ENCODE measurements at places on chromosomes 13 and 19. TPM values are rescaled to one million over a fixed set of nuclear protein-coding genes. Genes with fewer than 3 reads are reported as not detected.
A peak's percentile ranks its signal among the peaks of the same experiment; 100 is the strongest.

- no peak overlapping the region for H3K27ac ChIP-seq
- H3K36me3 ChIP-seq, result no peaks in the 10 kb centered on the region
- H3K4me3 ChIP-seq, result no peak overlapping the region
- H3K27me3 ChIP-seq, result peaks cover 30% of the 10 kb centered on the region
Observed at GRCh38 chr19:3818918-3819317, 32.7 kb upstream of the MATK start.

DNA sequence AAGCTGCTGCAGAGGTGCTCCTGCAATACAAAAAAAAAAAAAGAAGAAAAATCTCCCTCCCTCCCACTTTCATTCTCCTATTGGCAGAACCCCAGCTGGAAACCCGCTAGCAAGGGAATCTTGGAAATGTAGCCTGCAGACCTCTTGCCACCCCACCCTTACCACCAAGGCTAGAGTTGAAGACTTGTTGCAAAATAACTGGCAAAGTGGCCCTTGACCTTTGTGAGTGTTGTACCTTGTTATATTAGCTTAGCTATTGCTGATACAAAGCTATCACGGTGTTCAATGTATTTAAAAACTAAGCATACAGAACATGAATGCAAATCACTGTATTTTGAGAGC, 57.5 kb upstream of the KCTD4 start:
- H3K36me3 ChIP-seq, result peaks cover 9% of the 10 kb centered on the region
- DNase-seq, result no peak
- no peak overlapping the region for H3K4me3 ChIP-seq
- H3K27ac ChIP-seq, result no peak overlapping the region
- H3K4me1 ChIP-seq, result no peaks in the 10 kb centered on the region

DNA sequence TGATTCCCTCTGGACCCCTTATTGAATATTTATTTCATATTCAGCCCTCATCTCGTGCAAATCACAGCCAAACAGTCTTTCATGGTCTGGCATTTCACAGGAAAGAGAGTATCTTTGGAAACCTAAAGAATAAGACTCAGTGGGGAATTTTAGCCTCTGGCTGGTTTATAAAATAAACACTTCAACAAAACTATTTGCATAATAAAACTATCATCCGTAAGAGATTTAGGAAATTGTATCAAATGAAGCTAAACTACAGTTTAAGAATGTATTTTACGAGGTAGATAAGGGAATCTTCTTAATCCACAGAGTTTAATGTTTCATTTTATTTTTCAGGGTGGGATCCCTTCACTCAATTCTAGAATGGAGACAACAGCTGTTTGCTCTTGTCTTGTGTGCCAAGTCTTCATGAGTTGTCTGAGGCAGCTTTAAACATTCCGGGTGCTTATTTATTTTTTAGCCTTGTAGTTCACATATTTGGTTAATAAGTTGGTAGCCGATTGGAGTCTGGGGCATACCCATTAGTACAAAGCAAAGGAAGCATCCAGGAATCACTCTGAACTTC, 634.4 kb upstream of the KLF12 start:
- H3K27ac ChIP-seq, result no peak overlapping the region
- H3K4me3 ChIP-seq, result no peak overlapping the region
- H3K4me1 ChIP-seq, result peaks cover 8% of the 10 kb centered on the region
- no peaks in the 10 kb centered on the region for H3K27me3 ChIP-seq

DNA sequence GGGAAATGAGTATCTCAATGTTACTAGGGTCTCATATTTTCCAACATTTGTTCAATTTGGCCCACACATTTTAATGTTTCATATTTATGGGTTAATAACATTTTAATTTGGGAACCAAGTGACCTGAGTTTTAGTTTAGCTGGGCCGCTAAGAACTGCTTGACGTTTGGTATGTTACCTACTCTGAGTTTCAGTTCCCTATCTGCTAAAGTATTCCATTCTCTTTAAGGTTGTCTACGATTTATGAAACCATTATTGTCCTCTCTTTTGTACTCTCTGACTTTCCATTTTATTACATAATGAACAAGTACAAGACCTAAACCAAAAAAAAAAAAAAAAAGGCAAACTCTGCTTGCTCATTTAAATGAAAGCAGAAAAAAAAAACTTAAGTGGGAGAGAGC, 89.9 kb downstream of the FGF14 start:
- no peaks in the 10 kb centered on the region for H3K27me3 ChIP-seq
- H3K4me1 ChIP-seq, result no peaks in the 10 kb centered on the region
- no peaks in the 10 kb centered on the region for H3K36me3 ChIP-seq
- no peak for DNase-seq

- DNase-seq, result no peak
- H3K36me3 ChIP-seq, result no peaks in the 10 kb centered on the region
- H3K4me3 ChIP-seq, result no peak overlapping the region
- no peaks in the 10 kb centered on the region for H3K4me1 ChIP-seq
- H3K27me3 ChIP-seq, result no peaks in the 10 kb centered on the region
Observed at GRCh38 chr19:58053480-58054156, 5.5 kb upstream of the ZNF135 start.

DNA sequence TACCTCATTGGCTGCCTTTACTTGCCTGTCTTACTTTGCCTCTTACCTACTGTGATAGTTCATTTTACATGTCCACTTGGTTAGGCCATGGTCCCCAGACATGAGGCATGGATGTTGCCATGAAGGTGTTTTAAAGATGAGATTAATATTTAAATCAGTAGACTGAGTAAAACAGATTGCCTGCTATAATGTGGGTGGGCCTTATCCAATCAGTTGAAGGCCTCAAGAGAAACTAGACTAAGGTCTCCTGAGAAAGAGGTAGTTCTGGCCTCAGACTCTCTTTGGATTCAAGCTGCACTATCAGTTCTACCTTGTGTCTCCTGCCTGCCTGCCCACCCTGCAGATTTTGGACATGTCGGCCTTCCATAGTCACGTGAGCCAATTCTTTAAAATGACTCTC, 26.1 kb downstream of the ADGRE3 start:
- no peaks in the 10 kb centered on the region for H3K36me3 ChIP-seq
- H3K4me1 ChIP-seq, result no peaks in the 10 kb centered on the region
- no peak overlapping the region for H3K4me3 ChIP-seq

GRCh38 chr13:23771956-23772355, 117.2 kb downstream of the MIPEP start:
- H3K4me1 ChIP-seq, result no peaks in the 10 kb centered on the region
- H3K27me3 ChIP-seq, result no peaks in the 10 kb centered on the region
- no peaks in the 10 kb centered on the region for H3K36me3 ChIP-seq
- DNase-seq, result no peak
- H3K27ac ChIP-seq, result no peak overlapping the region

- no peaks in the 10 kb centered on the region for H3K36me3 ChIP-seq
- no peak overlapping the region for H3K27ac ChIP-seq
Observed at GRCh38 chr19:3852614-3853254, 16.1 kb downstream of the ZFR2 start.

DNA sequence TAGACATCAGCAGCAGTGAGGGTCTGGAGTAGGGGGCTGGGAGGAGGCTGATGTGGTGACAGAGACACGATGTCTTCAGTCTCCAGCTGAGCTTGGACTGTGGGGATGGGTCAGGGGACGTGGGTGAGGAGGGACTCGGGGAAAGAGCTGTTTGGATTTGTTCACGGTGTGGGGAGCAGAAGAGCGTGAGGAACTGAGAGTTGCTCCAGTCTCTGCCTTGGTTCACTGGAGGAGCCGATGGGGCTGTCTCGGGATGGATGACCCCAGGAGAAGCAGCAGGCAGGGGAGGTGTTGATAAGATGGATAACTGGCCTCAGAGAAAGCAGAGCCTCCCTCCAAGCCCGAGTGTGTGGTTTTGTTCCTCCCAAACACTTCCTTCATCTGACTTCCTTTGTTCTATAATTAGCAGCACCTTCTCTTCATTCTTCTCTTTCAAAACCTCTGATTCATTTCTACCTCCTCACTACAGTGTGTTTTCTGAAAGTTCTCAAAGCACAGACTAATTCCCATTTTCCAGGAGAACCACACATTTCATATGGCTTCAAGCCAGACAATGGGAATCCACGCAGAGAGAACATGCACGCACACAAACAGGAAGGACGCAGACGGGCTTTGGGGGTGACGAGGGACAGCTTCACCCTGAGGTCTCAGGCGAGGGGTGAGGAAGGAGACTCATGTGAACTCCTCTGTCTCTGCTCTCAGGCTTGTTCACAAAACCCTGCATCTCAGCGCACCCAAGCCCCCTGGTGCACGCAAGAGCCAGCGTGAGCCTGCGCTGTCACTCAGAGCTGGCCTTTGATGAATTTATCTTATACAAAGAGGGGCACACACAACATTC, 18.6 kb downstream of the LAIR2 start:
- no peak for DNase-seq
- no peaks in the 10 kb centered on the region for H3K36me3 ChIP-seq
- no peaks in the 10 kb centered on the region for H3K27me3 ChIP-seq
- H3K4me3 ChIP-seq, result no peak overlapping the region
- no peaks in the 10 kb centered on the region for H3K4me1 ChIP-seq

- H3K4me1 ChIP-seq, result no peaks in the 10 kb centered on the region
- H3K4me3 ChIP-seq, result no peak overlapping the region
- no peak overlapping the region for H3K27ac ChIP-seq
Observed at GRCh38 chr19:38539751-38540150, 78.0 kb downstream of the MAP4K1 start.

DNA sequence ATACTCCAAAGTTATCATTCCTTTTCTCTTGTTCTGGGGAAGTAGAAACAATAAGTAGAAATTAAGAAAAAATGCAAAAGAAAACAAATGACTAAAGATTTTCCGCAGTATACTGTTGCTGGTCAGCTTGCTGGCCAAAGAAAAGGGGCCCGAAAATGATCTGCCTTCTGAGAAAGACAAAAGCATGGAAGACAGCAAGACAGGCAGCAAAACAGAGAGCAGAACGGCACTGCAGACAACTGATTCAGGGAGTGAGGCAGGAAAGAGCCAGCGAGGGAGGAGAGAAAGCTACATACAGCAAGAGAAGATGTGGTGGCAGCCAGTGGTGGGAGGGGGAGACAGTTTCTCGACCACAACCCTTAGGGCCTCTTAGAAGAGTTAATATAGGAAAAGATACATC, 5.3 kb upstream of the DOCK9 start:
- peak; percentile 62 for DNase-seq
- peaks cover 20% of the 10 kb centered on the region for H3K4me1 ChIP-seq
- no peak overlapping the region for H3K27ac ChIP-seq
- H3K4me3 ChIP-seq, result no peak overlapping the region

DNA sequence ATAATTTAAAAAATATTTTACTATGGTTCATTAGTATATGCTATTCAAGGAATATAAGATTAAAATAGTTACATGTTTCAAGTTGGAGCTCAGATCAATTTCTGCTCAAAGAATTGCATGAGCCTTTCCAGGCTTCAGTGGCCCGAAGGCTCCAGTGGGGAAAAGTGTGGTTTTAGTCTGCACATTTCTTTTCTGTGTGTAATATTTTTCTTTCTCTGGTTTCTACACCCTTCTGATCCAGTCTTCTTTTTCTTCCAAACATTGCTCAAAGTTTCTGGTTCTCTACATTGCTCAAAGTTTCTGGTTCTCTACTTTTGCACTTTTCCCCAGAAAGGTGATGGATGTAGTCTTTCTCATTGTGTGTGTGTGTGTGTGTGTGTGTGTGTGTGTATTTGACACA, 64.7 kb upstream of the OXGR1 start:
- H3K4me1 ChIP-seq, result no peaks in the 10 kb centered on the region
- H3K36me3 ChIP-seq, result no peaks in the 10 kb centered on the region
- H3K4me3 ChIP-seq, result no peak overlapping the region
- H3K27me3 ChIP-seq, result no peaks in the 10 kb centered on the region
- H3K27ac ChIP-seq, result no peak overlapping the region

- no peak overlapping the region for H3K4me3 ChIP-seq
- no peak overlapping the region for H3K27ac ChIP-seq
- no peak for DNase-seq
- H3K27me3 ChIP-seq, result no peaks in the 10 kb centered on the region
- H3K4me1 ChIP-seq, result 0 out of 2 replicates have a peak, but pooled peaks cover 3% of the 10 kb centered on the region
Observed at GRCh38 chr13:66689628-66690027, 540.5 kb downstream of the PCDH9 start.

DNA sequence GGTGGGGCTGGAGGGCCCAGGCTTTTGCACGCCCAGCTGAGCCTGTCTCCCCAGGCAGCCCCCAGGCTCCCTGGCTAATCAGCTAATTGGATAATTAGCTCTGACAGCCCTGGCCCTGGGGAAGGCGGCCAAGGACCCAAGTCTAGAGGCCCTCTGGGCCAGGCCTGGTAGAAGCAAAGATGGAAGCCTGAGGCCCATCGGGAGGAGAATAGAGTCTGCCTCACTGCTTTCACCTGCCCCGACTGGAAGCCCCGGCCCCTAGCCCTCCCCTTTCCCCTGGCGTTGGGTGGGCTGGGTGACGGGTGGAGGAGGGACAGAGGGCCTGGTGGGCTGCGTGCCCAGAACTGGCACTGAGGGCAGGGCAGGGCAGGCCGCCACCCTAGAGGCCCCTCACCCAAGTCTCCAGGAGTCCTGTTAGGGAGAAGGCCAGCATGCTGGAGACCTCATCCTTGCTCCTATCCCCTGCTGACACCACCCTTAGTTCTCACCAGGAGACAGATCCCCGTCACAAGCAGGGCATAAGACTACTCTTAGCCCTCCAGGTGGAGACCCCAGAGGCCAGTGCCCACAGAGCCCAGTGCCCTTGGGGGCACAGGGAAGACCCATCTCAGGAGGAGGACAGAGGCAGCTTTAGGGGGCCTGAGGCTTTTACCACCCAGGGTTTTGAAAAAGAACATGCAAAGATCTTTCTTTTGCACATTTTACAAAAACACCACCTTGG, 12.0 kb downstream of the LYL1 start:
- H3K4me1 ChIP-seq, result no peaks in the 10 kb centered on the region
- no peaks in the 10 kb centered on the region for H3K27me3 ChIP-seq
- no peak for DNase-seq
- H3K27ac ChIP-seq, result no peak overlapping the region

DNA sequence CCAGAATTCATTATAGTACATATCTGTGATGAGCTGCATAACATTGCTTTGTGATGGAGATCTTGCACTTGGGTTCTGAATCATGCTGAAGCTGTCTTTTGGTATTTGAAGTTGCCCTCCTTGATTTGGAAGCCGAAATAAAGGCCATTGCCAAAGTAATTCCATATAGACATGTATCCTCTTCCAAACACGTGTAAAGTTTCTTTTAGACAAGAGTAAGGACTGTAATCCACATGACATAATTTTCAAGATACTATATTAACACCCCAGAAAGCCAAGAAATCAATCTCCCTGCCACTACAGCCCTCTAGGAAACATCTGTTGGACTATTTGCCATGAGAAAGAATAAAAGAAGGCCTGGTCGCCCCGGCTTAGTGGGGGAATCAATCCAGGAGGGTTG, 754.2 kb downstream of the FGF9 start:
- no peaks in the 10 kb centered on the region for H3K36me3 ChIP-seq
- H3K4me3 ChIP-seq, result no peak overlapping the region
- no peak overlapping the region for H3K27ac ChIP-seq
- H3K4me1 ChIP-seq, result no peaks in the 10 kb centered on the region
- no peaks in the 10 kb centered on the region for H3K27me3 ChIP-seq
- no peak for DNase-seq

The PABPC3 gene
- total RNA-seq, result 0.06 TPM

The TEAD2 gene
- total RNA-seq, result 33.7 TPM

The C19orf67 gene
- total RNA-seq, result not detected

The OPA3 gene
- 18.2 TPM for total RNA-seq

The DMPK gene
- 10.6 TPM for total RNA-seq

The MAP4K1 gene
- total RNA-seq, result not detected

The ANGPTL8 gene
- not detected for total RNA-seq

The ATP1A3 gene
- total RNA-seq, result not detected

All from SJSA1 (cell line).